ENCODE measurements at places on chromosomes 5 and 9. TPM values are rescaled to one million over a fixed set of nuclear protein-coding genes. Genes with fewer than 3 reads are reported as not detected.

Gene MARCOL
- total RNA-seq, result not detected

Gene SH3GL2
- not detected for total RNA-seq

Gene ESM1
- not detected for total RNA-seq

Gene UGT3A2
- total RNA-seq, result not detected

Gene SPATA31E1
- not detected for total RNA-seq

Gene MVB12B
- total RNA-seq, result 2.5 TPM

Gene PCDHB12
- total RNA-seq, result 0.72 TPM

Gene PCDHGA1
- 0.40 TPM for total RNA-seq

Gene NEUROG1
- total RNA-seq, result not detected

Gene JAKMIP2
- 0.12 TPM for total RNA-seq

Gene PCDHGB4
- 2.8 TPM for total RNA-seq

Gene FOXD4L4
- 0.52 TPM for total RNA-seq

Gene NFIB
- total RNA-seq, result 37.2 TPM

Gene TRPM6
- total RNA-seq, result 1.2 TPM

Gene GARIN3
- not detected for total RNA-seq

Gene FRMD3
- 0.60 TPM for total RNA-seq

Gene MYO10
- 27.3 TPM for total RNA-seq

Gene OLFM1
- total RNA-seq, result 4.9 TPM

Gene HTR4
- 0.08 TPM for total RNA-seq
